Smooth muscle cell of the umbilical artery (primary cell): ENCODE measurements at places on chromosomes 4 and X. TPM values are rescaled to one million over a fixed set of nuclear protein-coding genes. Genes with fewer than 3 reads are reported as not detected.

Gene PWWP3B
- total RNA-seq: 2.1 and 2.3 TPM in 2 replicates

Gene XK
- total RNA-seq: under 0.01 and 0.05 TPM in 2 replicates

Gene PDK3
- total RNA-seq: 12.8 and 15.3 TPM in 2 replicates

Gene ANTXR2
- total RNA-seq: 380 and 915 TPM in 2 replicates

Gene TCEAL9
- total RNA-seq: 105 and 140 TPM in 2 replicates

Gene TBX22
- not detected in 2 replicates for total RNA-seq

Gene ARHGAP24
- total RNA-seq: 32.9 and 50.8 TPM in 2 replicates

Gene ZNF518B
- 37.4 and 39.5 TPM in 2 replicates for total RNA-seq

Gene MAGEE2
- not detected in 2 replicates for total RNA-seq

Gene TMPRSS11D
- not detected in 2 replicates for total RNA-seq

Gene IQSEC2
- total RNA-seq: 4.9 and 6.2 TPM in 2 replicates

Gene PCYT1B
- total RNA-seq: 0.59 and 0.92 TPM in 2 replicates

Gene MAOB
- total RNA-seq: 0.09 TPM in 1 of 2 replicates, not detected in the other

Gene MTNR1A
- 0.23 TPM in 1 of 2 replicates, not detected in the other for total RNA-seq

Gene TRIM60
- total RNA-seq: not detected in 2 replicates

Gene CXCL13
- not detected in 2 replicates for total RNA-seq

Gene C4orf46
- total RNA-seq: 5.3 and 11.0 TPM in 2 replicates

Gene L1CAM
- total RNA-seq: 0.59 and 2.6 TPM in 2 replicates

Gene RHOH
- under 0.01 TPM in 1 of 2 replicates, not detected in the other for total RNA-seq

Gene TCEAL6
- not detected in 2 replicates for total RNA-seq

Gene GAGE12F
- not detected in 2 replicates for total RNA-seq

Gene UGT2B7
- total RNA-seq: 0.23 and 2.4 TPM in 2 replicates

Gene RASL11B
- total RNA-seq: 0.23 and 1.5 TPM in 2 replicates

Gene IQCM
- total RNA-seq: not detected in 2 replicates

Gene XG
- total RNA-seq: 0.59 and 1.7 TPM in 2 replicates

Gene DCLK2
- total RNA-seq: 9.2 and 10.1 TPM in 2 replicates

Gene SMIM10L2A
- 0.18 and 0.59 TPM in 2 replicates for total RNA-seq

Gene SGMS2
- 141 and 201 TPM in 2 replicates for total RNA-seq

Gene RNF175
- total RNA-seq: 0.28 TPM in 1 of 2 replicates, not detected in the other

Gene TMEM35A
- 4.2 and 10.1 TPM in 2 replicates for total RNA-seq

Gene CBLL2
- total RNA-seq: 0.05 TPM in 1 of 2 replicates, not detected in the other

Gene INTU
- total RNA-seq: 22.3 and 24.3 TPM in 2 replicates
